NCI-H524 treated with DMSO at 0.1 percent for 48 hours (cell line): ENCODE measurements at places on chromosomes 13 and 19.
A peak's percentile ranks its signal among the peaks of the same experiment; 100 is the strongest.

DNA sequence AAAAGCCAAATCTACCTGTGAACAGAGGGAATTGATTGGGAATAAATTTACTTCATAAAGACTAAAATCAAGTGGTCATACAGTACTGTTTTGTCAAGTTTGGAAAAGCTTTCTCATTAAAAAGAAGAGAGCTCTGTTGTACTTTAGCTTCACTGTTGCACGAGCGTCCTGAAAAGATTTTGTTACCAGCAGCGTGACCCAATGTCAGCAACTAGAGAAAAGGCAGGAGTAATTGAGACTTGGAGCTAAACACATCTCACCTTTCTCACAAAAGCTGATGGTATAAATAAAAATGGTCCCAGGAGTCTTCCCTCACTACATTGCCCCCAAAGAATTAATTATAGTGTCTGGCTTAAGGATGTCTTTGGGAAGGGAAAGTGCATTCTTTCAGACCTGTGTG, 613.7 kb downstream of the OLFM4 start:
- DNase-seq = no peak

DNA sequence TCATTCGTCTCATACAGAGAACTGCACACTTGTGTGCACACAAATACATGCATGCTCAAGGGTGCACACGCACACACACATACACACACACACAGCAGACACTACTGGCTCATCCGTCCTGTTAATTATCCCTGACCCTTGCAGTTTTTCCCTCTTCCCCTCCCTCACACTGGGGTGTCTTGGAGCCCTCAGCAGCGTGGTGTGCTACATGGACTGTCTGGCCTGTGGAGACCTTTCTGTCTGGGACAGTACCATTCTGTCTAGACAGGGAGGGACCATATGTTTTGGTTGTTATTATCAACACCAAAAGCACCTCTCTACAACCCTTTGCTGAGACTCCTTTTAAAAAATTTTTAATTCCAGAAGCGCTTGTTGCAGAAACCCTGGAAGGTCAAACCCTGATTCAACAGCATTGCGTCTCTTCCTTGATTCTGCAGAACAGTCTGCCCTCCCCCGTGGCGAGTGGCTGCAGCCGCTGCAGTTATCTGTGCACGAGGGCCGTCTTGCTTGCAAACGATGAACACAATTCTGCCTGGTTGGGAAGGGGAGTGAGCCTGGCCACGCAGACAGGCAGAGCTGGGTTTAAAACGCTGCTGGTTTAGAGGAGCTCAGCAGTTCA, 374.0 kb downstream of the IRS2 start:
- DNase-seq = peak; percentile 33

DNA sequence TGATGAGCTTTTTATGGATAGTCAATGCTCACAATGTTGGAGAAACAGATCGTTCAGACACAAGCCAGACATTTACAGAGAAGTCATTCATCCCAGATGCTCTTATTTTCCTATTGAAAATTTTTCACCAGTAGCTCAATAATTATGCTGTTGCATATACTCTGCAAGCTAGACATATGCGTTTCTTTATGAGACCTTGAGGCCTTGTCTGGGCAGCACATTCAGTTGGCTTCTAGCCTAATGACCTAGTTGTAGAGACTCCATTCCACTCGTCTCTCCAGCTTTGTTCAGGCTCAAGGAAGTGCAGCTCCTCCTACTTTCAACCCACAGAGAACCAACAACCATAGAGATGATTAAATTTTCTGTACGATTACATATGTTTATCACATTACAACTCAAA, 237.7 kb downstream of the MZT1 start:
- no peak for DNase-seq

DNA sequence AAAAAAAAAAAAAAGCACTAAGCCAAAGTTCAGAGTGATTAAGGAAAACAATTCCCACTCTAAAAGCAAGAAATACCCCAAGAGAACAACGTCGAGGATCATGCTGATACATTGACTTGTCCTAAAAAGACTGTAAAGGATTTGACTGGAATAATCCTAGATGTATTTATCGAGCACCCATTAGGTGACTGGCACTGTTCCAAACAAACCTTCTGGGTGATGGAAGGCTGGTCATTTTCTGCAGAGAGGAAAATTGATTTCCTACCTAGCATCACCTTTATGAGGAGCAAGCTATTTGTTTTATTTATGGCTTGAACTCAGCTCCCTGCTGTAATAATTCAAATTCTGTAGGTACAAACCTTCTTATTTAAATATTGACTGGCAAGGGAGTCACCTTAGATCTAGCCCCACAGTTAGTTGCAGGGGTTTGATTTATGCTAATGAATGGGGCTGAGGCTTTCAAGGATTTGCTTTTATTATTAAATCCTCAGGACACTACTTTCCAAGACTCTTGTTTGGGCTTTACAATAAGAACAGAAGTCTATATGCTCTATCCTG, 471.0 kb downstream of the OLFM4 start:
- DNase-seq = no peak
